ENCODE measurements at places on chromosomes 12 and 14.

DNA sequence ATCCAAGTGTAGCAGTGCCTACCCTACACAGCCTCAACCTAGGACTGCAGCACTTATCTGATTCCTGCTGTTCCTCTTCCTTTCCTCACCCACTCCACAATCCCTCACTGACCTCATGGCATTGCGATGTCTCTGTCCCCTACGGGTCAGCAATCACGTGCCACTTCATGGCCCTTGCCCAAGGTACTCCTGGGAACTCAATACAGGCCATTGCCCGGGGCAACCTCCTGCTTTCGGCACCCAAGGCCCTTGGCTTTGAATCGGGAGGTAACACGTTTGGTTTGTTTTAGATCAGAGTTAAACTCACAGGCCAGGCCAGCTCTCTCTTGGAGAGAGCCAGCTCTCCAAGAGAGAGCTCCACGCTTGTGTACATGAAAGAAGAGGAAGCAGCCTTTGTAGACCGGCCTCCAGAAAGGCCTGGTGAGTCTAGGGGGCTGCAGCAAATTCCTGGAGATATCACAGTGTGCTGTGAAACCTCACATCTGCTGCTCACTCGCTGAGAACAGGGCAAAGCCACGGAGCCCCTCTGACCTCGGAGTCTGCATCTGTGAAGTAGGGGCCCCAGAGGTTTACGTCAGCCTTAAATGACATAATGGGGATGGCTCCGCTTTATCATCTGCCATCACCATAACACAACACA is 12.2 kb downstream of the CLMN start:
- no peak for DNase-seq

DNA sequence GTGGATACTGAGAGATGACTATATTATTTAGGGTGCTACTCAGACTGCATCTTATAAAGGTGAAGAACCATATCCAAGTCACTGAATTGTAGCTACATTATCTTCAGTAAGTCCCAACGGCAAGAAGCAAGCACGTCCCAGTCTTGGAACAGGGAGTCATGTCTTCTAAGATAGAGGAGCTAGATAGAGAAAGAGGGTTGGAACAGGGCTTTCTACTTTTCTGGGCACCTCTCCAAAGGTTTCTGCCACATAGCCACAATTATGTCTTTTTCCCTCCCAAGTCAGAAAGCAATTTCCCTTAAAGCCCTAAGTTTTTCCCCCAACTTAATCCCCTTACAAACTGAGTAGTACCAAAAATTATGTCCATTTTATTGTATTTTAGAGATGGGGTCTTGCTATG is 22.4 kb downstream of the MAPK1IP1L start:
- DNase-seq: no peak

- DNase-seq: no peak
Observed at GRCh38 chr12:16636435-16637055, 30.6 kb upstream of the LMO3 start.

DNA sequence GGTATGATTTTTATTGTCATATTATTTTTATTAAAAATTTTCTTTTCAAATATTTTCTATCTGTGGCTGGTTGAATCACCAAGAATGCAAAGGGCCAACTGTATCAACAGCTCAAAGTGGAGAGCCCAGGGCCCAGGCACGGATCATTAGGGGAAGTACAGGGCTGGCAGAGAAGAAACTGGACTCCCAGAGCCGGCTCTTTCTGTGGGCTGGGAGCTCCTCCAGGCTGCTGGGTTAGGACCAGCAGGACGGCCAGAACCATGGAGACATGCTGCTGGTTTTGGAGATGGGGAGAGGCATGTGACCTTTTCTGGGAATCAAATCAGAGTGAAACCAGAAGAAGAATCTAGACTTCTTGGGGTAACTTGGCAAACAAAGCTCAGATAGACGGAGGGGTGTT is 220.5 kb downstream of the CACNA1C start:
- no peak for DNase-seq

GRCh38 chr12:27280412-27280811 is 36.3 kb downstream of the STK38L start:
- DNase-seq: no peak

GRCh38 chr12:131493068-131493826 is 217.6 kb upstream of the SFSWAP start:
- DNase-seq: no peak

GRCh38 chr12:57500213-57500612 is 12.3 kb downstream of the MARS1 start:
- DNase-seq: no peak

GRCh38 chr12:58470266-58471010 is 449.9 kb downstream of the LRIG3 start:
- no peak for DNase-seq

DNA sequence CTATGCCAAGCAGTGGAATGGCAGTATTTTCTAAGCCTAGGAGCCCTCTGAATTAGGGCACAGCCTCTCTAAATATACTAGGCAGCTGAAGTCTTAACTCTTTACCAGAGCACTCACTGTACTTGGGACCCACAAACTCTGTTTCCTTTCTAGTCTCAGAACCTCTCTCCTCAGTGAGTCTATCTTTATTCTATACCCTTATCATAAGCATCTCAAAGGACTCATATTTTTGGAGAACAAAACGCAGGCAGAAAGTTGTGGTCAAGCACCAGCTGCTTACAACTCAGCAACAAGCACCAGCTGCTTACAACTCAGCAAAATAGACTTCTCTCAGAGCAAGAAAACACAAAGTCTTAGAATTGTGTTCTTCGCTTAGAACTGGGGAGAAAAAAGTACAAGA is 993 bp downstream of the CCDC196 start:
- DNase-seq: no peak

DNA sequence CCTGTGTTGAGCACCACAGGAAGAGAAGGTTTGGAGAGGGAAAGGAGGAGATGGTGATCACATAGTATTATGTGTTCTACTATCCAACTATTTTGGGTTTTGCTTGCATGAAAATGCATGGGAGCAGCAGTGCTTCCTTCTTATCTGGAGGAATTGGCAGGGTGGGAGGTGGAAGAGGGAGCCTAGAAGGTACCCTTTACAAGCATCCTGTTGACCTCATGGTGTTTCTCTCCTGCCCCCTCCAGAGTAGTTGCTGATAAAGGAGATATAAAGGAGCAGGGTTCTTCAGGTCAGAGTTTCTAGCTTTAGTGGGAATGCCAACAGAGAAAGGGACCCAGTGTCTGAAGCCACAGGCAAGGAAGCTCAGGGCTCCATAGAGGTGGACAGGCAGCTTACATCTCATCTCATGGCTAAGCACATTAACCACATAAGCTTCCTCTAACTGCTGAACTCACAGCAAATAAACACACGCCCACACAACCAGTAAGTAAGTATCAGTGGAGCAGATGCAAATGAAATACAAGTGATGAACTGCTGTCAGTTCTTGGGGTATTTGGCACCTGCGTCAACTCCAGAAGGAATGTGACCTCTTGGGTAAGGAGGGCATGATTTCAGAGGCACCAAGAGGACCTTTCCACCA is 174.2 kb upstream of the SLC38A2 start:
- DNase-seq: no peak

DNA sequence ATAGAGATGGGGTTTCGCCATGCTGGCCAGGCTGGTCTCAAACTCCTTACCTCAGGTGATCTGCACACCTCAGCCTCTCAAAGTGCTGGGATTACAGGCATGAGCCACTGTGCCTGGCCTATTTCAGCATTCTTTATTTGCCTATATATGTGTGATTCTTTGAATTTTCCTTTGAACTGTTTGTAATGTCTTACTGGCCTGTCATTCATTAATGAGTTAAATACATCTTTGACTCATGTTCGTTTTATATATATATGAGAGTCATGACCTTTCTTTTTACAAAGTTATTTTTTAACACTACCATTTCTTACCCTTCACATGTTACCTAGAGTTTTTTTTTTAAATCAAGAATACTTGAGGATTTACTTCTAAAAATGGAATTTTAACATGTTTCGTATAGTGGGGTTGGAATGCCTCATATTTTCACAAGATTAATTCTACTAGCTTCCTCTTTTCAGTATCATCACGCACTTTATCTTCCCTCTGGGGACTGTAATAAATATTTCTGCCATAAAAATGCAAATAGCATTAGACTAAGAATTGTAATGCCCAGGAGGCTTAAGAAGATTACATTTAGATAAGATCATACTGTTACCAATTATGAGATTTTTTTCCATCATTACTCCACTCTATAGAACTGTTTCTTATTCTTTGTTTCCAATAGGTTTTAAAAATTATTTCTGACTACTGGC is 66.7 kb downstream of the NTN4 start:
- DNase-seq: no peak

- DNase-seq: no peak
Observed at GRCh38 chr14:77123381-77124325, 17.9 kb downstream of the ZDHHC22 start.

DNA sequence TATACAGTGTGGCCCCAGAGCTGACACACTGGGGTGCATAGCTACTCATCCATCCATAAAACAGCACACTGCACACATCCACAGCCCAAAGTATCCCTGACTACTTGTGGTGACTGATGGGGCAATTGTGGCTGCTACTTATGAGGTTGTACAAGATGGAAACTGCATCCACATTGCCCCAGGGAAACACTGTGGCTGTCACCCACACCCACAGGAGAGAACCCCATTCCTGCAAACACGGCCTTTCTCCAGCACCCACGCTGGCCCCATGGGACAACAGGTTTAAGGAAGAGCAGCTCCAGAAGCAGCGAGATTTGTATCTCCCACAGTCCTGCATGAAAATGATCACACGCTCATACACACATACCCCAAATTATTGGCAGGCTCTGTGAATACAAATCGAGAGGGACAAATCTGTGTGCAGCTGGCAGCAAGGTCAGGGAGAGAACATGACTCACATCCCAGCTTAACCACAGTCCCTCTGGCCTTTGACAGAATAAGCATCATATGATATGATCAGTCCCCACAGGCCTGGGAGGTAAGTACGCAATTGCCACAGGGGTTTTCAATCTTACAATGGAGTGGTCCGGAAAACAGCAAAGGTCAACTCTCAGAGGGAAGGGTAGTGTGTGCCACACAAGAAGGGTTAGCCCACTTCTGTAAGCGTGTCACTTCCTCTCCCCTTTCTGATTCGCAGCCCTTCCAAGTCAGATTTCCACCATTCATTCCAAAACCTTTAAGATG is 61.9 kb downstream of the ESR2 start:
- DNase-seq: no peak

GRCh38 chr14:62247266-62247665 is 485.0 kb downstream of the SNAPC1 start:
- DNase-seq: no peak

DNA sequence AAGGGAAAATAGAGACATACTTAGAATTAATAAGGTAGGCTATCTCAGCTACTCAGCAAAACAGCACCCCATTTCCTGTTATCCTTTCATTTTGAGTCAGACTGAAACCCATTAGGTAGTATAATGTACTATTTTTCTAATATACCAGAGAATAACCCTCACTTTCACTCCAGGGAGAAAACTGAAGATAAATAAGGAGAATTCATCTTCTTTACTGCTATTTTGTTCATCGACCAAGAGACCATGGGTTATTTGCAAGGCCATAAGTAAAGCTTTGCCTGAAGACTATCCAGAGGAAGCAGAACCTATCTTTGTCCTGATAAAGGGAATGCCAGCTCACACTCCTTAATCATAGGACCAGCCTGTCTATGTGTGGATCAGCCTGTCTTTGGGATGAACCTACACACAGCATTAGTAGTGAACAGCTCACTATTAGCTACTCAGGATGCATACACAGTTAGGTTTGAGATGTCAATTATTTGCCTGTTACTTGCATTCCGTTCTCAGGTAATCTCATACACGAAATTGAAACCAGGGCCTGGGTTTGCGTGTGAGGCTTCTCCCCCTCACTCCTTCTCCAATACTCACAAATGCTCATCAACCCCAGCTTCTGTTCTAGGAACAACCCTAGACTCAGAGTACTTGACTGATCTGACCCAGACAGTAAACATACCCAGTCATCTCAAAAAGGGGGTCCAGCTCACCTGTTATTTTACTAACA is 124.4 kb downstream of the DAD1 start:
- no peak for DNase-seq

GRCh38 chr12:78208092-78208491 is 377.4 kb downstream of the NAV3 start:
- DNase-seq: no peak

- DNase-seq: no peak
Observed at GRCh38 chr12:17511369-17511768, 578.6 kb downstream of the RERGL start.

GRCh38 chr14:51084962-51085361 is 9.9 kb downstream of the TRIM9 start:
- DNase-seq: no peak

GRCh38 chr12:80655751-80656150 is 51.7 kb upstream of the MYF6 start:
- no peak for DNase-seq

DNA sequence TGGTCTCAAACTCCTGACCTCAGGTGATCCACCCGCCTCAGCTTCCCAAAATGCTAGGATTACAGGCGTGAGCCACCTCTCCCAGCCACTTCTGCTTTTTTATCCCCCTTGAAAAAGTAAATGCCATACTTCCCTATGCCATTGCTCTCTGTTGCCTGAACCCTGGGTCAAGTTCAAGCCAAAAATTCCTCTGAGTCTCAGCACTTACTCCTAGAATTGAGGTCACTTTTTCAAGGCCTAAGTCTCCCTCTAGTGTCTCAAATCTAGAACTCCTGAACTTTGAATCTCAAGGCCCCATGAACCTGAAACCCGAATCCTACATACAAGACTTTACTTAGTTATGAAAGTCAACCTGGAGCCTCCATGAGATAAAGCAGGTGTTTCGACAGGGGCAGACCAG is 1.4 kb upstream of the APOBEC1 start:
- DNase-seq: no peak

- DNase-seq: no peak
Observed at GRCh38 chr12:59619461-59620240, 23.8 kb downstream of the SLC16A7 start.

DNA sequence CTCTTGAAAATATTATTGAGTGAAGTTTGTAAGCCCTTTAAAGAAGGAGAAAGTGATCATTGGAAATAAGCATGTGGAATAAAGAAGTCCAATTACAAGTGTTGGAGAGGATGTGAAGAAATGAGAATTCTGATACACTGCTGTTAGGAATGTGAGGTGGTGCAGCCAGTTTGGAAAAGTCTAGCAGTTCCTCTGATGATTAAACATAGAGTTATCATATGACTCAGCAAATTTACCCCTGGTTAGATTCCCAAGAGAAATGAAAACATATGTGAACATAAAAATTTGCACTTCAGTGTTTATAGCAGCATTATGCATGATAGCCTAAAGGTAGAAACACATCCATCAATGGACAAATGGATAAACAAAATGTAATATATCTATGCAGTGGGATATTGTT is 319.9 kb downstream of the AEBP2 start:
- DNase-seq: no peak
